ENCODE measurements at places on chromosomes 12 and 14. TPM values are rescaled to one million over a fixed set of nuclear protein-coding genes. Genes with fewer than 3 reads are reported as not detected.
A peak's percentile ranks its signal among the peaks of the same experiment; 100 is the strongest.

The CACNA1C gene
- 6.7 TPM for total RNA-seq

The REC8 gene
- 49.0 TPM for total RNA-seq

The ACTR6 gene
- total RNA-seq = 40.7 TPM

The PMCH gene
- total RNA-seq = not detected

The PRPH gene
- total RNA-seq = 0.45 TPM

The TEX52 gene
- not detected for total RNA-seq

The B3GNT4 gene
- not detected for total RNA-seq

The TGFB3 gene
- 8.0 TPM for total RNA-seq

The TRHDE gene
- total RNA-seq = 1.4 TPM

GRCh38 chr12:5244513-5244972 is 187.4 kb upstream of the NTF3 start:
- H3K36me3 ChIP-seq = no peaks in the 10 kb centered on the region

DNA sequence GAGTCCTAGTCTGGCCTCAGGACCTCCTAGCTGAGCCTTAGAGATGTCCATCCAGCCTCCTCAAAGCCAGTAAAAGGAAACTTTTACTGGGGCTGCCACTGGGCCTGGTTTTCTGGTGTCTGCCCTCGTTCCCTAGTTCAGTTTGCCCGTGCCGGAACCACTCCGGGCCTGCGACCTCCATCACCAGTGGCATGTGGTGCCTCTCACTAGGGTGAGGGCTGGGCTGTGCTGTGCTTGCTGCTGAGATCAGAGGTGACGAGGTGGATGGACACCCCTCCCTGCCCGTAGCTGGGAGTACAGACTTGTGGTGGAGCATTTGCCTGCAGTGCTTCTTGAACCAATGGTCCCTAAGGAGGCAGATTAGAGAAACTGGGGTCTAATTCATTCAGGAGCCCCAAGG is 75.7 kb downstream of the B4GALNT3 start:
- no peak overlapping the region for H3K27ac ChIP-seq
- peaks cover 24% of the 10 kb centered on the region for H3K4me1 ChIP-seq
- H3K36me3 ChIP-seq = no peaks in the 10 kb centered on the region
- no peak for DNase-seq

- no peaks in the 10 kb centered on the region for H3K36me3 ChIP-seq
- no peak for DNase-seq
- H3K4me3 ChIP-seq = no peak overlapping the region
- no peaks in the 10 kb centered on the region for H3K4me1 ChIP-seq
- no peak overlapping the region for H3K27ac ChIP-seq
- H3K27me3 ChIP-seq = no peaks in the 10 kb centered on the region
These were observed 111.8 kb downstream of the PRKCH start for GRCh38 chr14:61433169-61433568.

DNA sequence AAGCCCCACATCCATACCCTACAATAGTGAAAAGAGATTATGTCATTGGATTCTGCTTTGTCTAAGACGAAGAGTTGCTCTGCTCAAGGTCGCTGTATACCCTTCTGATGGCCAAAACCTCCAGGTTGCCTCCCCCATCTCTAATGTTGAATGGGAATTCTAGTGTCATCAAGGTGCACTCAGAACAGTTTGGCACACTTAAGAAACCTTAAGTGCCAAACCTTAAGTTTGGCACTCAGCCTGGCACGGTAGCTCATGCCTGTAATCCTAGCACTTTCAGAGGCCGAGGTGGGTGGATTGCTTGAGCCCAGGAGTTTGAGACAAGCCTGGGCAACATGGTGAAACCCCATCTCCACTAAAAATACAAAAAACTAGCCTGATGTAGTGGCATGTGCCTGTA is 1245.6 kb upstream of the SEL1L start:
- no peaks in the 10 kb centered on the region for H3K36me3 ChIP-seq
- H3K4me1 ChIP-seq = no peaks in the 10 kb centered on the region
- no peaks in the 10 kb centered on the region for H3K27me3 ChIP-seq
- no peak overlapping the region for H3K27ac ChIP-seq

GRCh38 chr12:50620109-50620977 is 115.6 kb downstream of the DIP2B start:
- DNase-seq = peak; percentile 51
- peaks cover 65% of the 10 kb centered on the region for H3K4me1 ChIP-seq
- no peaks in the 10 kb centered on the region for H3K36me3 ChIP-seq
- peak overlapping the region; percentile 54 for H3K27ac ChIP-seq
- H3K27me3 ChIP-seq = no peaks in the 10 kb centered on the region

GRCh38 chr12:88273450-88273849 is 131.3 kb downstream of the TMTC3 start:
- no peak overlapping the region for H3K27ac ChIP-seq
- H3K36me3 ChIP-seq = no peaks in the 10 kb centered on the region
- no peak overlapping the region for H3K4me3 ChIP-seq

- no peak overlapping the region for H3K27ac ChIP-seq
- H3K4me3 ChIP-seq = no peak overlapping the region
- DNase-seq = no peak
- no peaks in the 10 kb centered on the region for H3K36me3 ChIP-seq
- H3K4me1 ChIP-seq = peaks cover 59% of the 10 kb centered on the region
- H3K27me3 ChIP-seq = no peaks in the 10 kb centered on the region
These were observed 34.6 kb downstream of the ATF7 start for GRCh38 chr12:53591301-53592206.

- no peaks in the 10 kb centered on the region for H3K36me3 ChIP-seq
- no peak overlapping the region for H3K27ac ChIP-seq
- H3K27me3 ChIP-seq = no peaks in the 10 kb centered on the region
These were observed 377.9 kb upstream of the RGS6 start for GRCh38 chr14:71554323-71554722.

DNA sequence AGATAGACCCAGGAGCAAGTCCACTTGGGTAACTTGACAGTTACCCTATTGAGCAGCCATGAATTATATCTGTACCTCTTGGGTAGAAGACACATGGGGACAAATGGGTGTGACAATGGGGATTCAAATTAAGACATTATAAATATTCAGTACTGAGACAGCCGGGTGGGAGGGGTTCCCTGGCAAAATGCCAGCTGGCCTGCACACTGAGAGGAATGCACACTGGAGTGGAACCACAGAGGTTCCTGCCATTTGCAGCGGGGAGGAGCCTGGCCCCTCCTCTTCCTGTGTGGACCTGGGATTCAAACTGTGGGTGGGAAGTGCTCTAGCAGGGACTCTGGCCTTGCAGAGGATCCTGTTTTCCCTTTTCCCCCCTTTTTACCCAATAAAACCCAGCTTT is 118.7 kb upstream of the CDKN3 start:
- no peaks in the 10 kb centered on the region for H3K4me1 ChIP-seq
- no peaks in the 10 kb centered on the region for H3K27me3 ChIP-seq
- H3K36me3 ChIP-seq = no peaks in the 10 kb centered on the region
- H3K27ac ChIP-seq = no peak overlapping the region

DNA sequence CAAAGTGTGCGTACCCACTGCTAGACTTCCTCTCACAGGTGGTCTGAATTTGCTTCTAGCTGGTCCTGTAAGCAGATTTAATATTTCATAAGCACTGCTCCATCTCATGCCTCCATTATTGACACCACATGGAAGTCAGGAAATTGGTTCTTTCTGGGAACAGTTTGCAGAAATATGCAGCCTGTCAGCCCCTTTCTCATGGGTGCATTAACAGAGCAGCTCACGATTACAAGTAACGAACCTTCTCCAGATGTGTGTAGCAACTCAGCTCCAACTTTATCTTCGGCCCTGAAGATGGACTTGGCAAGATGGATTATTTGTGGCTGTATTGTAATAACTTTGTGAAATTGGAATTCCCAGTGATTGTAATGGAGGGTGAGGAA is 214.5 kb upstream of the DDHD1 start:
- H3K36me3 ChIP-seq = no peaks in the 10 kb centered on the region
- H3K4me1 ChIP-seq = no peaks in the 10 kb centered on the region
- no peak for DNase-seq
- H3K27me3 ChIP-seq = no peaks in the 10 kb centered on the region
- peak overlapping the region; percentile 30 for H3K27ac ChIP-seq
- H3K4me3 ChIP-seq = no peak overlapping the region

GRCh38 chr12:78120866-78121560 is 290.3 kb downstream of the NAV3 start:
- H3K36me3 ChIP-seq = no peaks in the 10 kb centered on the region
- H3K4me1 ChIP-seq = no peaks in the 10 kb centered on the region
- no peak overlapping the region for H3K4me3 ChIP-seq
- peak; percentile 30 for DNase-seq
- no peak overlapping the region for H3K27ac ChIP-seq
- H3K27me3 ChIP-seq = no peaks in the 10 kb centered on the region

- H3K4me3 ChIP-seq = no peak overlapping the region
- no peak overlapping the region for H3K27ac ChIP-seq
- DNase-seq = peak; percentile 35
- no peaks in the 10 kb centered on the region for H3K27me3 ChIP-seq
- no peaks in the 10 kb centered on the region for H3K4me1 ChIP-seq
These were observed 233.5 kb downstream of the EFCAB11 start for GRCh38 chr14:89720741-89721729.
